Hematopoietic multipotent progenitor cell (in vitro differentiated cells): ENCODE measurements at places on chromosomes 5 and 9. TPM values are rescaled to one million over a fixed set of nuclear protein-coding genes. Genes with fewer than 3 reads are reported as not detected.

DNA sequence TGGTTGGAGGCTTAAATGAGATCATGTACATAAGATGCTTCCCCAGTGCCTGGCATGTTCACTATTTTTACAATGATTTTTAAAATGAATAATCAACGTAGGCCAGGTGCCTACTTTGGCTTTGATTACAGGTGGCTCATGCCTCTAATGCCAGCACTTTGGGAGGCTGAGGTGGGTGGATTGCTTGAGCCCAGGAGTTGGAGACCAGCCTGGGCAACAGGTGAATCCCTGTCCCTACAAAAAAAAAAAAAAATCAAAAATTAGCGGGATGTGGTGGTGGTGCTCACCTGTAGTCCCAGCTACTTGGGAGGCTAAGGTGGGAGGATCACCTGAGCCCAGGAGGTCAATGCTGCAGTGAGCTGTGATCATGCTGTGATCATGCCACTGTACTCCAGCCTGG, 9.2 kb downstream of the PCDH12 start:
- DNase-seq, result no peak

SPINK4 gene
- not detected for total RNA-seq

NKD2 gene
- total RNA-seq, result under 0.01 TPM

GRCh38 chr5:116861666-116862065, 287.0 kb upstream of the SEMA6A start:
- DNase-seq, result no peak

DNA sequence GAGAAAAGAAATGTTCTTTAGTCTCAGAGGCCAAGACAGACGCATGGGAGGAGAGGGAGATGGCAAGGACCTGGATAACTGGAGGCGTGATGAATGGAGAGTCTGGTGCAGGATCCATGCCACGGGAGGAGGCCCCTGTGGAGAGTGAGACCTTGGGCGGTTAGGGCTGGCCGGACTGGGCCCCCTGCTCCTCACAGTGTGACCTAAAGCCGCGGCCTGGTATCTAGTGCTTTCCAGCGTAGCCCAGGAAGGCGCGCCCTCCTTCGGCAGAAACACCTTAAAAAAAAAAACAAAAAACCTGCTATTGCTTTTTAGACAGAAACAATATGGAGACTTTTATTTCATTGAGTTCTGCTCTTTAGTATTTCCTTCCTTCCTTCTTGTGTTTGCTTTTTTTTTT, 33.1 kb downstream of the SCGB3A1 start:
- DNase-seq, result no peak

DNA sequence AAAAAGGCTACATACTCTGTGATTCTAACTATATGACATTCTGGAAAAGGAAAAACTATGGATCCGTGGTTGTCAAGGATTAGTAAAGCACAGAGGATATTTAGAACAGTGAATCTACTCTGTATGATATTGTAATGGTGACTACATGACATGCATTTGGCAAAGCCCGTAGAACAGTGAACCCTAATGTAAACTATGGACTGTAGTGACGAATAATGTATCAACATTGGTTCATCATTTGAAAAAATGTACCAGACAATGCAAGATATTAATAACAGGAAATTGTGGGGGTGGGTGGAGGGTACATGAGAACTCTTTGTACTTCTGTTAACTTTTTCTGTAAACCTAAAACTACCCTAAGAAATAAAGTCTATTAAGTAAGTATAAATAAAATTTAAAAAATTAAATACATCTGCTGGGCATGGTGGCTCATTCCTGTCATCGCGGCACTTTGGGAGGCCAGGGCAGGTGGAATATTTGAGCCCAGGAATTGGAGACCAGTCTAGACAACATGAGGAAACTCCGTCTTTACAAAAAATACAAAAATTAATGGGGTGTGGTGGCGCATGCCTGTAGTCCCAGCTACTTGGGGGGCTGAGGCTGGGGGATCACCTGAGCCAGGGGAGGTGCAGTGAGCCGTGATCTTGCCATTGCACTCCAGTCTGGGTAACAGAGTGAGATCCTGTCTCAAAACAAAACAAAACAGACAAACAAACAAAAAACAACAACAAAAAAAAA, 101.7 kb upstream of the TBC1D2 start:
- no peak for DNase-seq
